Immature natural killer cell (primary cell): ENCODE measurements at places on chromosomes 12 and 14. TPM values are rescaled to one million over a fixed set of nuclear protein-coding genes. Genes with fewer than 3 reads are reported as not detected.

- DNase-seq, result no peak
Measured at GRCh38 chr12:41907550-41907949, 237.1 kb downstream of the GXYLT1 start.

GRCh38 chr12:108921946-108922345 lies 42.1 kb downstream of the DAO start:
- no peak for DNase-seq

- DNase-seq, result no peak
Measured at GRCh38 chr14:64421166-64421565, 33.0 kb downstream of the MTHFD1 start.

DNA sequence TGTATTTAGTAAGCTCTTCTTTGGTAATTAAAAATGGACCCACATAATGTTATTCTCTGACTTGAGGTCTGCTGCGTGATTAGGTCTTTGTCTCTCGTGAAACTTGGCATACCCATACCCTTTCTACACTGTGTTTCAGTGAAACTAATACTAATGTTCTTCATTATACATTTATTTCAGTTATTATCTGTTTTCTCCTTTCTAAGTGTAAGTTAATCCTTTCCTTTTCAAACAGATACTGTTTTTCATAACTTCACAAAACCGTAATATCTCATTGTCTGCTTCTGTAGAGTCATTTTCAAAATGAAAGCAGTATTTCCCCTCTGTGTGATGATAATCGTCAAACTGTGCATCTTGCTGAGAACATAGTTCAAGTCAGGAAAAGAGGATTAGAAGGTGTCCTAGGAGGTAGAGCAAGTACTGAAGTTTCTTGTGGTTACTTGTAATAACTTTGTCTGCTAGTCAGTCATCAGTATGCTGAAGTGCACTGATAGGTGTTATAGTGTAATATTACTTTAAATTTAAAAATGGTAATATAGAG lies 15.9 kb downstream of the PYROXD1 start:
- DNase-seq, result no peak

DNA sequence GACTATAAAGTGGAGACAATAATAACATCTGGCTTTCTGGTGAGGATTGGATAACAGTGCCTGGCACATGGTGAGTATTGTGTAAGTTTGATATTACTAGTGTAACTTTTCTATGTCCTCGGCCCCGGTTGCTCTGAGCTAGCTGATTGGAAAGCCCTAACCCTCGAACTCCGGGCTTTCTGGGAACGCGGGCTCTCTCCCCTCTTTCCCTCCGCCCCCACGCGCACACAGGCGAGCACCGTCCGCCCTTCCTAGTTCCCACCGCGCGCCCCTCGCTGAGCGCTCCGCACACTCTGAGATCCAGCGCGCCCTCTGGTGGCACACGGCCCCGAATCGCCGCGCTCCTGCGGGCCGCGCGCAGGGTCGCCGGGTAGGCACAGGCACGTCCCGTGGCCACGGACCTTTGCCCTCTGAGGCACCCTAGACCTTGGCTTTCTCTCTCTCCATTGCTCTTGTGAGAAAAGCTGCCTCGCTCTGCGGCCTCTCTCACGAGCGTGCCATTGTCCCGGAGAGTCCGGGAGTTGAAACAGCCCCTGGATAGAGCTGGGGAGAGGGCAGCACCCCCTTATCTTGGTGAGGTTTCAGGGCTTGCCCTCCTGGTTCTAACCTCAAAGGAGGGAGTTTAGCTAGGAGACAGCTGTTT lies 23.2 kb upstream of the ESRRB start:
- DNase-seq, result peak; percentile 18

DNA sequence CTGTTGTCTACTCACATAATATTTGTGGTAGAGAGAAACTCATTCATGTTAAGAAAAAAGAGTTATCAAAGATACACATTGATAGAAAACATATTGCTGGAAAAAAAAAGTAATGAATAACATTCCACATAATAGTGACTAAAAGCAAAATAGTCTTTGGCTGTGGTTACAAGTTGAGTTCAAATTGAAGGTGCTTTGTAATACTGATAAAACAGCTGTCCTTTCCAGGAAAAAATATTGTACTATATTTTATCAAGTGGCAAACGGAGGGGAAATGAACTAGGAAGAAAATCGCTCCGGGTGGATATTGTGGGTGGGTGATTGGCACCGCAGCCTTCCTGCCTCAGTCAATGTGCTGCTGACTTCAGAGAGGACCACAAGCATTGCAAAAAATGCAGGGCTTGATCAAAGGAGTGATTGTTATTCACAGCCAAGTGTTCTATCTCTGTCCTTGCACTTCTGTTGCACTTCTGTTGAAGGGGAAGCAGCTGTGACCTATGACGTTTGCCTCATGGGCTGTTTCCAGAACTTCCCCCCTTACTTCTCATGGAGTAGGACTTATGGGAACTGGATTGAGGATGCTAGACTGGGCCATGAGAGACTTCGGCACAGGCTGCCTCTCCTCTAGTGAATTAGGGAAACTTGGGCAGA lies 114.4 kb downstream of the VRK1 start:
- DNase-seq, result no peak

DNA sequence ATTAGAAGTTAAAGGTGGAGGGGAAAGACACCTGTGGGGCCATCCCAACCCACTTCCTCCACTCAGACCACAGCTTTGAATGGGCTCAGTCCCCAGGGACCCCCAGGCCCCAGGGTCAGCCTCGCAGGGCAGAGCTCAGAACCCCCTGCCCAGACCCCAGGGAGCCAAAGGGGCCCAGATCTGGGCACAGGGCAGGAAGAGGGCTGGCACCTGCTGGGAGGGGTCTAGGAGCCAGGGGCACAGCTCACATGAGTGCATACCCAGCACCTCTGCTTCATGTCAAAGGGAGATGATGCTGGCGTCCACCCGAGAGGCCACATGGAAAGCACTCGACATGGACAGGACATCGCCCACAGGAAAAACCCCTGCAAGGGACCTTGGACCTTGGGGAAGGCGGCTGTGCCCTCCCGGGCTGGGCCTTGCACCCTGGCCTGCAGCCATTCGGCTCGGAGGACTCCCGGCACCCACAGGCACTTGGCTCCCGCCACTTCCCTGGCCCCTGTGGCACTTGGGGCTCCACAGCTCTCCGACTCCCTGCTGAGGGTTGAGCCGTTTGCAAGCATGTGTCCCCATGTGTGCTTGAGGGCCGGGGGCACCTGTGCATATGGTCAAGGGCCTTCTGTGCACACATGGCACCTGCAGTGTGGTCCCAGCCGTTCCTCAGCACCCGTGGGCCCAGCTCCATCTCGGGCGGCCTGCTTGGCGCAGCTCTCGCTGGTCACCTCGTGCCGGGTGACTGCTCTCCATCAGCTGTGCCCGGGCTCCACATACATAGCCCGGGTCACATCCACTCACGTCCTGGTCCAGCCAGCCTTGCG lies 7.8 kb upstream of the AMN start:
- no peak for DNase-seq

- DNase-seq, result no peak
Measured at GRCh38 chr12:67539946-67540345, 108.6 kb upstream of the DYRK2 start.

- DNase-seq, result no peak
Measured at GRCh38 chr12:45183246-45183645, 32.6 kb upstream of the ANO6 start.

GRCh38 chr14:100815478-100816285 lies 10.2 kb upstream of the MEG3 start:
- DNase-seq, result no peak

DNA sequence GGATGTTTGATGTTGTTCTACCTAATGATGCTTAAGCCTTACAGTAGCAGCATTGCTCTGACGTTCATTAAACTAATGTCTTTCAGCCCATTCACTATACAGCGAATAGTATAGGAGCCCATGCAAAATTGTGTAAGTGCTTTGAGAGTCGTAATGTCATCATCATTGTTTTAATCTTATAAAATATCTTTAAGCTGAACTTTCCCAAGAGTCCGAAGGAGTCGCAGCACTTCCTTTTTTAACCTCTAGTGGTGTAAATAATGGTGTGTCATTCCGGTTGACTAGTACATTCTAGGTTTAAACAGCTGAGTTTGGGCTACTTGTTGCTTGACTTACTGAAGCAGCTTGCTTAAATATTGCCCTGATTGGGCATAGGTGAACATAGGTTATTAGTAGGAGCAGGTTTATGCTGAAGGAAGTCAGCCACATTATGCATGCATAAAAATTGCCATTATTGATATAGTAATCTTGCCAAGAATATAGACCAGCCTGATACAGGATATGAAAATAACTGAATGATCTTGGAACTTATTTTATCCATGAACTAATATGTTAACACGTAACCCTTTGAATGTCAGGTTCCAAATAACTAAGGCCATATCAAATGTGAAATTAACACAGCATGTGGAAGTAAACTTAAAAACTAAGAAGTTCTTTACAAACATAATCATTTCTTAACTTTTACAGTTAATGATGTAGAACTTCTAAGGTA lies 2.6 kb downstream of the WNK1 start:
- peak; percentile 27 for DNase-seq

DNA sequence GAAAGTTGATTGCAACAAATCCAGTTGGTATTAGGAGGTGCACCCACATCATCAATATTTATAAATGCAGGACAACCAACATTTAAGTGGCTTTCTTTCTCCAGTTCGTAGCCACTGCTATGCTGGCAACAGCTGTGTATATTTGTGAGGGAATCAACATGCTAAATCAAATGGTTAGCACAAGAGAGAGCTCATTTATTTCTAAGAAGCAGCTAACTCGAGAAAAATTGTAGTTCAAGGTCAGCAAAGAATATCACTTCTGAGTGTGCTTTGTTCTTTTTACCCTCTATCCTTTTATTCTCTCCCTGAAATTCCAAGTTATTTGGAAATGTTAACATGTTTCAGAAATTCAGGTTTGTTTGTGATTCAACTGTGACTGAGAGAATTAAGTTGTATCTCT lies 137.3 kb downstream of the NAV3 start:
- no peak for DNase-seq

- DNase-seq, result no peak
Measured at GRCh38 chr12:117162633-117163032, 27.6 kb downstream of the FBXO21 start.

DNA sequence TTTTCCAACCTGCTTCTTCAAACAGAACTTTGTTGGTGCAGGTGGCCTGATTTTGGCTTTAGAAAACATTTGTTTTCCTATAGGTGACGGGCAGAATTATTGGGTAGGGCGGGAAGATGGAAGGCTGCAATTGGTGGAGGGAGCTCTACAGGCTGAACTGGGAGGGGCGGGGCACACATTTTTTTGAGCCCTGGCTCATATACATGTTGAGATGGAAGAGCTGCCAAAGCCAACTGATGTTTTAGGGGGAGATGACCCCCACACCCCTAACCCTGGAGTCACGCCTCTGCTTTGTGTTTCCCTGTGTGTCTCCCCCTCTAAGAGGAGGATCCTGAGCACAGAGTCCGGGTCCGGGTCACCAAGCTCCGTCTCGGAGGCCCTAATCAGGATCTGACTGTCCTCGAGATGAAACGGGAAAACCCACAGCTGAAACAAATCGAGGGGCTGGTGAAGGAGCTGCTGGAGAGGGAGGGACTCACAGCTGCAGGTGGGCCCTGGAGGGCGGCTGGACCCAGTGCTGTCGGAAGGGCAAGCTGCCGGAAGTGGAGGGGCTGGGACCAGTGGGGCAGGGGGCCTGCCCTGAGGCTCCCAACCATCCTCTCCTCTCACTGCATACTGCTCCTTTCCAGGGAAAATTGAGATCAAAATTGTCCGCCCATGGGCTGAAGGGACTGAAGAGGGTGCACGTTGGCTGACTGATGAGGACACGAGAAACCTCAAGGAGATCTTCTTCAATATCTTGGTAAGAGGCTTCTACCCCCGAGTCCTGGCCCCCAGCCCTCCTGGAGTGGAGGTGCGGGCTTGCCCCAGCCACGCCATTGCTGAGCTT lies 18.6 kb downstream of the AGAP2 start:
- DNase-seq, result no peak

DNA sequence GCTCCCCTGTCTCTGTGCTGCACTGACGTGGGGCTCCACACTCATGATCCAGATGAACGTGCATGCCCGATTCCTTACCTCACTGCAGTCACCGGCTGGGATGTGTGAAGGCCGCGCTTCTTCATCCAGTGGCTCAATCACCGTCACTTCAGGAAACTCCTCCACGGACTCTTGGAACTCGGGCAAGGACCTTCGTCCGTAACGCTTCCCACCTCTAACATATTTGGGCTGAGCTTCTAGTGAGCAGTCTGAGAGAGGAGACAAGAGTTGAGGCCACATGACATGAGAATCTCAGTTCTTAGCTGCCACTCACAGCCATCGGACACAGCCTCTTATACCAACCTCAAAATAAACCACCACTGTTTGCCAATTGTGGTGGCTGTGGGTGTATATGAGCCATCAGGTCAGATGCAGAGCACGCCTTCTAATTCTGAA lies 38.3 kb downstream of the NIN start:
- no peak for DNase-seq

- no peak for DNase-seq
Measured at GRCh38 chr12:67484791-67485480, 163.6 kb upstream of the DYRK2 start.

DNA sequence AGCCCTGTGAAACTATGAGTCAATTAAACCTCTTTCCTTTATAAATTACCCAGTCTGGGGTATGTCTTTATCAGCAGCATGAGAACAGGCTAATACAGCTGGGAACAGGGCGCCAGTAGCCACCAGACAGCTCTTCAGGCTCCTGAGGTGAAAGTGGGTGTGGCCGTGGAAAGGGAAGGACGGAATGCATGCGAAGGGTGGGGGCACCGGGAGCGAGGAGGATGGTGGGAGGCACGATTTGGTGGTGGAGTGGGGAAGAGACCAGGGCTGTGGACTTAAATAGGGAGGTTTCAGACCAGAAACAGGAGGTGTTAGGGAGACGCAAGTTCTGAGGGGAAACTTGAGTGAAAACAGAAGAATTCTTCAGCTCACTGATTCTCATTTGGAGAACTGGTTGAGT lies 44.1 kb upstream of the CHST11 start:
- DNase-seq, result no peak

GRCh38 chr12:124110372-124110883 lies 137.4 kb downstream of the ZNF664 start:
- no peak for DNase-seq

GRCh38 chr14:63288853-63289252 lies 29.9 kb downstream of the GPHB5 start:
- no peak for DNase-seq

- DNase-seq, result no peak
Measured at GRCh38 chr14:77830692-77831091, 30.8 kb downstream of the ADCK1 start.

NYNRIN gene
- polyA plus RNA-seq, result 0.18 TPM

SSPN gene
- polyA plus RNA-seq, result not detected

STON2 gene
- 0.16 TPM for polyA plus RNA-seq

ZFYVE26 gene
- polyA plus RNA-seq, result 4.3 TPM

NRXN3 gene
- not detected for polyA plus RNA-seq

RPL10L gene
- not detected for polyA plus RNA-seq

LRRIQ1 gene
- polyA plus RNA-seq, result not detected

OTOGL gene
- not detected for polyA plus RNA-seq

ARHGAP9 gene
- polyA plus RNA-seq, result 148 TPM

ANAPC7 gene
- 11.0 TPM for polyA plus RNA-seq

JAG2 gene
- 0.39 TPM for polyA plus RNA-seq

RNASE4 gene
- polyA plus RNA-seq, result 0.50 TPM

TSPAN8 gene
- not detected for polyA plus RNA-seq

ASCL1 gene
- polyA plus RNA-seq, result not detected
